ENCODE measurements at places on chromosomes 13 and 19.

DNA sequence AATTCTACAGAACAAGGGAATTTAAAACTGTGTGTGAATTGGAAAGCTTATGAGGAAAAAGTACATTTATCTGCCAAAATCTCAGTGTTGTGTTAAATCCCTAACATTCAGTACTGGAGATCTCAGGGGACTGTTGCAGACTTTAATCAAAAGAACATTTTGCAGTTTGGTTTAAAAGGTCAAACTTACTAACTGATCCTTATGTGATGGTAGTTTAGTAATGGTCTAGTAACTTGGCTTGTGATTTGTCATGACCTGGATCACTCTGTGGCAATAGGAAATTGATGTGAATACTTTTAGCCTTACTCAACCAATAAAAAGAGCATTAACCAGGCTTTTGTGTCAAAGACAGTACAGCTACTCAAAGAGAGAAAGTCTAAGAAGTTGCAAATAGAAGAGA is 862.1 kb upstream of the MIR17HG start:
- no peak for DNase-seq

DNA sequence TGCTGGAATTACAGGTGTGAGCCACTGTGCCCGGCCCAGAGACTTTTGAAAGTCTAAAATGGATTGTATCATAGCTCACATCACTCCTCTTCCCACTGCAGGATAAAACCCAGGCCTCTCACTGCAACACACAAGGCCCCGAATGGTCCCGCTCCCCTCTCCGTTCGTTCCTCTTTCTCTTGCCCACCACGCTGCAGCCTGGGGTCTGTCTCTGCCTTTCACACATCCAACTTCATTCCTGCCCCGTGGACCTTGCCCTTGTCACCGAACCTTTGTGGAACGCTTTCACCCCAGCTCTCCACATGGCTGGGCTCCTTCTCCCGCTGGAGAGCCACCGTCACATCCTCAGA is 42.6 kb downstream of the NFIC start:
- no peak for DNase-seq

GRCh38 chr13:112056284-112056727 is 10.6 kb upstream of the SOX1 start:
- no peak for DNase-seq

- DNase-seq, result no peak
These were observed 55.8 kb upstream of the KCTD15 start for GRCh38 chr19:33740811-33741396.

- DNase-seq, result no peak
These were observed 33.1 kb downstream of the SLC25A42 start for GRCh38 chr19:19096641-19097627.

GRCh38 chr13:50268500-50268899 is 253.3 kb downstream of the KCNRG start:
- no peak for DNase-seq

DNA sequence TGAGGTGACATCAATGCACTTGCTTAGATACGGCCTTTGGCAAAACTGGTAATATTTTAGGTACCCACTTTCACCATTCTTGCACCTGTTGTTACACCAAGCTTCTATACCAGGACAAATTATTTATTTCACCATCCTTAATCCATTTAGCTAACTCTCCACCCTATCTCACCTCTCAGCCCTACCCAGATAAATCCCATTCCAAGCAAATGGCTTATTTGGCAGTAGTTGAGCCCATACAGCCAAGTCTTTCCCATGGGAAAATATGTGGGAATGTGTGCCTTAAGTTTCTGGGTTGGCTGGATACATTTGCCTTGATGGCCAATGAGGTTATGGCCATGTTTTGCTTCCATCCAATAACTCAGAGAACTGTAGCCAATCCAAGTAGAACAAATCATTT is 551.9 kb downstream of the GPC6 start:
- no peak for DNase-seq
